ENCODE measurements at places on chromosomes 3 and 15.

DNA sequence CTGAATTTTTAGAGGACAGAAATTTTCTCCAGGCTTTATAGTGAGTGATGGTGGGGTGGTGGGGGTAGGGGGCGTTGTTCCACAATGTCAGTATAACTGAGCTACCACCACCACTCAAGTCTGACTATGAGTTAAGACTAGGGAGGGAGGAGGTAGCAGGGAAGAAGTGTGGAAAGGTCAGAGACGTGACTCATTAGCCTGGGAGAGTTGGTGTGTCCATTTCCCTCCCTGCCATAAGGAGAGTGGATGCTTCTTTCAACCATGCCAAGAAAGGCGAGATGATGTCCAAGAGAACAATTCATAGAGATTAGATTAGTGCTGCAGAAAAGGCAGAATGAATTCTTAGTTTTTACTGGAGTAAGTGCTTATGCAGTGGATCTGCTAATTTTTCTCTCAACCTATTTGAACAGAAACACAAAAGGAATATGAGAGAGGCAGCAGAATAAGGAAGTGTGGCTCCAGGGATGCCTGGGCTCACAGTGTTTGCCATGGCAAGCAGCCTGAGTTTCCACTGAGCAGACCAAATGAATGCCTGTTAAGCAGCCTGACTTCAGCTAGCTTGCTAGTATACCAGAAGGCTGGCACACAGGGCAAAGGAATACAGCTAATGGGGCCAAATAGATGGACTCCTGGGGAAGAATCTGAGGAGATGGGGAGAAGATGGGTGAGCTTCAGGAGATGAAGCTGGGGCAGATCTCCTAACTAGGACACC is 708.9 kb downstream of the NTRK3 start:
- no peak for DNase-seq

GRCh38 chr3:10443272-10444109 is 61.9 kb downstream of the ATP2B2 start:
- DNase-seq = no peak

DNA sequence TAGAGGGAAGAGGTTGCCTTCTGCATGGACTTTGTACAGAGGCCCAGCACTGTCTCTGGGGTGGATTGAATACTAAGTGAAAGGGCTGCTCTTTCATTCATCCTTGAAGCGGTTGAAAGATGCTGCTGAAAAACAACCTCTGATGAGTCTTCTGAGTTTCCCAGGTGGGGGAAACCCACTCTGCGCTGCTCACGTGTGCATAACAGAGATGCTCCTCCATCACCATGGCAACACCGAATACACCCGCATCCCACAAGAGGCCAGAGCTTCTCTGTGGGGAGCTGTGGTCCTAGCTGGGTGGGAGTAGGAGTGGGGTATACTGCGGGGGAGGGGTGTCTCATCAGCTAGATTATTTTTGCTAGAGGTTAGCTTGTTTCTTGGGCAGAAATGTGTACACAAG is 6.1 kb upstream of the SYN2 start:
- DNase-seq = no peak

GRCh38 chr3:6250167-6250566 is 610.7 kb upstream of the GRM7 start:
- no peak for DNase-seq

GRCh38 chr3:10629671-10630040 is 124.3 kb upstream of the ATP2B2 start:
- DNase-seq = no peak

DNA sequence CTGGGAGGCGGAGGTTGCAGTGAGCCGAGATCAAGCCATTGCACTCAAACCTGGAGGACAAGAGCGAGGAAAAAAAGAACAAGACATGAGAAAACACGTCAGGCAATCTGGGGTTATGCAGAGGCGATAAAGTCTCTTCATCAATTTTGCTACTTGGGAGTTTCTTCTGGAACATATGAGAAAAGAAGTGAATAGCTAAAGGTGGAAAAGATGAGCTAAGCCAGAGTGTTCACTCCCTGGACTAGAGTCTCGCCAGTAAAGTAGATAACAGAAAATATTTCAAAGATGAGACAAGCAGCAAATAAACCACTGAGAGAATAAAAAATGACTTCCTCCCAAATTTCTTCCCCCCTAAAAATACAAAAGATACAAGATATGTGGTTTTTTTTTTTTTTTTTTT is 188.4 kb upstream of the HES1 start:
- DNase-seq = no peak

- DNase-seq = no peak
Measured at GRCh38 chr3:195508185-195508584, 34.9 kb downstream of the PPP1R2 start.

- DNase-seq = peak; percentile 12
Measured at GRCh38 chr3:106215047-106215446, 346.2 kb upstream of the CBLB start.

DNA sequence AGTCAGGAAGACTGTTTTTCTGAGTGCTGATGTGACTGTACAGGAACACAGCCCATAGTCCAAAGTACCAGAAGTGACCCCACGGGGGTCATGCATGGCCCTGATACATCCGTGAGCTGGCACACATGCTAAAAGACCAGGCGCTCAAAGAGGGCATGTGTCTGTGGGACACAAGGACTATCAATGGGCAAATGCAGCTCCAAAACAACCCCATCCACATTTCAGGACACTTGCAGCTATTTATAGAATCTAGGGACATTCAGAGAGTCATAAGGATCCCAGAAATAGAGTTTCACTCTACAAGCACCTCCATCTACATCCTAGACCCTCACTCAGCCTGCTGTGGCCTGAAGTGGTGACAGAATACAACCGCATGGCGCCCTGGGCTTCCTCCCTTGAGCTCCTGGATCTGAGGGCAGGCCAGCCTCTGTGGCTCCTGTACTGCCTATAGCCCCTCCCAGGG is 17.0 kb downstream of the SLC25A20 start:
- DNase-seq = no peak

DNA sequence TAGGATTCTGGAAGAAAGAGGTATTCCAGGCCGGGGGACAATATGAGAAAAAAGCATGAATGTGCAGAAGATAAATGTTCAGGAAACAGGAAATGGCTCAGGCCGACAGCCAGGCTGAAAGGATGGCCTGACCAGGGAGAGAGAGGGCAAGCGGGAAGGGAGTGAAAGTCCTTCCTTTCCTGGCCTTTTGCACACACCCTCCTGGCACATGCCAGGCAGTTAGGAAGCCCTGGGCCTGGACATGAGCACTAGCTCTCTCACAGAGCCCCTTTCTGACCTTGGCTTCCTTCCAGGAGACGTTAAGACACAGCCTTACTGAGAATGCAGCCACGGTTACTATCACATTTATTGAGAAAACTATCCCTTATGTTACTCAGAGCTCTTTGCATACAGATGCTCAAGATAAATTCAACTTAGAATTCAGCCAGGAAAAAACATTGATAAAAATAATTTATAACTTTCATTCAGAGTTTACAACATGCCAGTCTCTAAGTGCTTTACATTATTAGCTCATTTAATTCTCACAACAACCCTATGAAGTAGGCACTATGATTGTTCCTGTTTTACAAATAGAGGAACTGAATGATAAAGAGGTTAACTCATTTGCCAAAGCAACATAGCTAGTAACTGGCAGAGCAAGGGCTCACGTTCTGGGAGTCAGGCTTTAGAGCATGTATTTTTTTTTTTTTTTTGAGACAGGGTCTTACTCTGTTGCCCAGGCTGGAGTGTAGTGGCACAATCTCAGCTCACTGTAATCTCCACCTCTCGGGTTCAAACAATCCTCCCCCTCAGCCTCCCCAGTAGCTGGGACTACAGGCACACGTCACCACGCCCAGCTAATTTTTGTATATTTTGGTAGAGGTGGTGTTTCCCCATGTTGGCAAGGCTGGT is 39.4 kb upstream of the SMAD3 start:
- DNase-seq = no peak

DNA sequence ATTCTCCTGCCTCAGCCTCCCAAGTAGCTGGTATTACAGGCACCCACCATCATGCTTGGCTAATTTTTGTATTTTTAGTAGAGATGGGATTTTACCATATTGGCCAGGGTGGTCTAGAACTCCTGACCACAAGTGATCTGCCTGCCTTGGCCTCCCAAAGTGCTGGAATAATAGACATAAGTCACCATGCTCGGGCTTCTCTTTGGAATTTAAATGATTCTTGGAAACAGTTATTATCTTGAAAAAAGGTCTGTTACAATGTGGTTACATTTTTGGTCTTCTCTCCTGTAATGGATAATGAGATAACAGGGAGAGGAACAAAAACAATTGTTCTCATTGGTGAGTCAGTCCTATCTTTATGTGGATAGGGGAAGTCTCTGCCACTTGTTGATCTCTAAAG is 59.8 kb upstream of the AADACL2 start:
- no peak for DNase-seq

- no peak for DNase-seq
Measured at GRCh38 chr15:40891810-40892446, 2.3 kb upstream of the VPS18 start.

- DNase-seq = no peak
Measured at GRCh38 chr15:92393980-92394308, 263 bp downstream of the ST8SIA2 start.

DNA sequence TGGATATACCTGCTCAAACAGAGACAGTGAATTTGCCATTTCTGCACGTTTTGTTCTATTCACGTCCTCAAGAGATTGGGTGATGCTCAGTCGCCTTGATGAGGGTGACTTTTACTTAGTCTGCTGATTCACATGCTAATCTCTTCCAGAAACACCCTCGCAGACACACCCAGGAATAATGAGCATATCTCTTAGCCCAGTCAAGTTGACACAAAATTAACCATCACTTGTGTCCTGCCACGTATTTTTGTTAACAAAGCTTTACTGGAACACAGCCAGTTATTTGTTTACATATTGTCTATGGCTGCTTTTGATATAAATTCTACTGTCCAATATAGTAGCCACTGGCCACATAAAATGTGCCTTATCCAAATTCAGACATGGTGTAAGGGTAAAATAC is 218.3 kb downstream of the FHIT start:
- DNase-seq = no peak

GRCh38 chr3:52036829-52037228 is 19.5 kb downstream of the DUSP7 start:
- DNase-seq = no peak

- no peak for DNase-seq
Measured at GRCh38 chr3:13608969-13609725, 60.2 kb downstream of the FBLN2 start.

DNA sequence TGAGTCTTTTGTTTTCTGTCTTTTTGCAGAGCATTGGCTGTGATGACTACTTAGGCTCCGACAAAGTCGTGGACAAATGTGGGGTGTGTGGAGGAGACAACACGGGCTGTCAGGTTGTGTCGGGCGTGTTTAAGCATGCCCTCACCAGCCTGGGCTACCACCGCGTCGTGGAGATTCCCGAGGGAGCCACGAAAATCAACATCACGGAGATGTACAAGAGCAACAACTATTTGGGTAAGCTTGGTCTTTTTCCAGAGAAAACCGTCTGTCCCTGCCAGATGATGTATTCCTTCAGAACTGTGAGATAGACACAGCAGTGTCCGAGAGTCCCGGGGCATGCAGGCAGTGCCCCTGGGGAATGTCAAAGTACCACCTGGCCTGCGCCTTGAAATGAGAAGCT is 149.9 kb upstream of the NR2E3 start:
- DNase-seq = no peak

GRCh38 chr3:50340448-50341329 is at the start of gene RASSF1:
TSS of gene RASSF1 (minus strand) at chr3:50340836. CDS start at chr3:50340805, 31 bp downstream.
- peak; percentile 64 for DNase-seq

DNA sequence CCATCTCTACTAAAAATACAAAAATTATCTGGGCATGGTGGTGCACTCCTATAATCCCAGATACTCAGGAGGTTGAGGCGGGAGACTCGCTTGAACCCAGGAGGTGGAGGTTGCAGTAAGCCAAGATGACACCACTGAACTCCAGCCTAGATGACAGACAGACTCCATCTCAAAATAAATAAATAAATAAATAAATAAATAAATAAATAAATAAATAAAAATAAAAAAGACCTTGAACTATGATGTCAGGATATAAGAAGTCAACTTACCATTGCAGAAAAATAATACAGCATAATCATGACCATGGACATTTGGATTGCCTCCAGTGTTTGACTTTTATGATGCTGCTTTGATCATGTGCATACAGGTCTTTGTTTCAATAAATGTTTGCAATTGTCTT is 484.3 kb upstream of the ROBO1 start:
- no peak for DNase-seq

DNA sequence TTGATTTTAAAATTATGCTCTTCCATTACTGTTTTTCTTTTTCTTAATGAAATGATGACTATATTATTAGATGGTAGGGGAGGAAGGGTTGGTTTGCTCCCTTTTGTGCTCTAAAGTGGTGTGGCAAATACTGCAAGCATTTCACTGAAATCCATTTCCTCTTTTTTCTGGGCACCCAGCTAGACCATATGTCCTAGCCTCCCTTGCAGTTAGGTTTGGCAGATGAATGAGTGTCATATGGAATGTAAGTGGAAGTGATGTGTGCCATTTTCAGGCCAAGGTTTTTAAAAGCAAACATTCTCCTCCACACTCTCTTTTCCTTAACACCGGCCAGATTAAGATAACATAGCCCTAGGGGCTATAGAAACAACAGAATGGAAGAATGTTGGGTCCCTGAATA is 363.0 kb downstream of the FGF12 start:
- no peak for DNase-seq

DNA sequence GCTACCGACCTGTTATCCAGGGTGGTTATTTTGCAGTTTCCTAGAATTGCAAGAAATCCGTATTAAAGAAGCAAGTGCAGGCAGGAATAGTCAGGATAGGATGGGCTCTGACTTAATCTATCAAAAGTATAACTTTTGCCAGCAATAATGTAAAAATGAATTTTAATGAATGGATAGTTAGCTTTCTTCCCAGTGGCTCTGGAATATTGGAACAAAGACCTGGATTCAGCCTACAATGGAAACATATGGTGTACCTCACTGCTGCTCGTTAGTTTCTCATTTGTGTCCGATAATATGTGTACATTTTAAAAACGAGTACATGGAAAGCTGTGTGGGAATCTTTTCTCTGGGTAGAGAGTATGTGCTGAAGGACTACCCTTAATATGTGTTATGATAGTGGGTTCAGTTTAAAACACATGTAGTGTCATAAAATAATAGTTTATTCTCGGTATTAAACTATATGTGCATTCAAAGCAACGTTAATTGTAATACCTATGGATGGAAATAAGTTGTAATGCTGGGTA is 805 bp downstream of the SERPINI1 start:
- no peak for DNase-seq

DNA sequence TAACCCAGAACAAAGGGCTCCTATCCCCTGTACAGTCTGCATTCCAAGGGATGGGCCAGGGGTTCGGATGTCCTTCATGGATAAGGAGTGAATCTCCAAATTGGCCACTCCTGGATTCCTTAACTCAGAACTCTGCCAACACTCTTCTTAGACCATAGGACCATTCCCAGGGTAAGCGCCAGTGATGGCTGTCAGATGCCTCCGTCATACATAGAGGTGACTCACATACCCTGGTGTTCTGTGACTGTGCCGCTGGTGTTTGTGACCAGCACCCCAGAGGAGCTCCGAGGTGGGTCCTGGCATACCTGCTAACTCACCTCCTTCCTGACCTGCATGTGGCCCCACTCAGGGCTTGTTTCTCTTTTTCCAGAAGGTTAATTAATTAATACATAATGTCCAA is 134.7 kb downstream of the KLF13 start:
- no peak for DNase-seq

Measured in stimulated activated CD4-positive, alpha-beta T cell treated with anti-CD3 and anti-CD28 coated beads, Interleukin-12 subunit alpha, Interleukin-12 subunit beta, amount 100 ng/mL, for 4 hours (primary cell).